ENCODE measurements at places on chromosomes 7 and 10. TPM values are rescaled to one million over a fixed set of nuclear protein-coding genes. Genes with fewer than 3 reads are reported as not detected.

STK17A gene
- 62.6 TPM for total RNA-seq

IFIT2 gene
- 26.6 TPM for total RNA-seq

HOXA5 gene
- total RNA-seq = not detected

PLEKHS1 gene
- not detected for total RNA-seq

GRCh38 chr7:72258074-72258473, 154.1 kb downstream of the CALN1 start:
- no peak for DNase-seq

DNA sequence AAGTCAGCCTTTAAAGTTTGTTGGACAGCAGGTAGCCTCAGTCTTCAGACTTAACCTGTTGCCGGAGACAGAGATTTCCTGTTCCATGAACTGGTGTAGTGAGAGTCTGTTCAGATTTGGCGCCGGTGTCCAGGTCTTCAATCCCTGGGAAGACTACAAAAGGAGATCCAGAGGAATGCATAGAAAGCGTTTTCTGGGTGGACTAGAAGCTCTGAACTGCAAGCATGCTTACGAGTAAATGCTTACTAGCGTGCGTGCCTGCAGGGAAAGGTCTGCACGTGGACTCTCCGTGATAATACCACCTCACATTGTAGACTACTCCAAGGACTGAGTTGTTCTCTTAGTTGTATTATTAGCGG, 878 bp downstream of the GLRX3 start:
- DNase-seq = no peak

- no peak for DNase-seq
These were observed 19.8 kb upstream of the RPA3 start for GRCh38 chr7:7738177-7738576.

DNA sequence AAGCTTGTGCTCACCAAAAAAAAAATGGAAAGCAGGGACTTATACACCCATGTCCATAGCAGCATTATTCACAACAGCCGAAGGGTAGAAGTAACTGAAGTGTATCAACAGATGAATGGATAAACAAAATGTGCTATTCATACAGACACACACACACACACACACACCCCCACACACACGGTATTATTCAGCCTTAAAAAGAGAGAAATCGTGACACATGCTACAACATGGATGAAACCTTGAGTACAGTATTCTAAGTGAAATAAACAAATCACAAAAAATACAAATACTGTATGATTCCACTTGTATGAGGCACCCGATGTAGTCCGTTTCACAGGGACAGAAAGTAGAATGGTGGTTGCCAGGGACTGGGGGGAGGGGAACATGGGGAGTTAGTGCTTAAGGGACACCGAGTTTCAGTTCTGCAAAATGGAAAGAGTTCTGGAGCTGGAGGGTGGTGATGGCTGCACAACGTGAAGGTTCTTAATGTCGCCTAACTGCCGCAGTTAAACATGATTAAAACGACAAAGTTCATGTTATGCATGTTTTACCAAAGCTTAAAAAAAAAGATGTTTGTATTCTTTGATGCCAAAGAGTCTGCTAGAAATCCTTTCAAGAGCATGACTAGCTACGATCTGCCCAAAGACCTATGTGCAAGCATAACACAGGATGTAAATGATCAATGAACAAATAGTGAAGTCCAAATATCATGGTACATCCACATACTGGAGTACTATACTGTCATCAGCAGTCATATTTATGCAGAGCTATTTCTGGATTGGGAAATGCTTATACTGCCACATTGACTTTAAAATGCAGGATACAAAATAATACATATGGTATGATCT, 7.2 kb downstream of the TNS3 start:
- no peak for DNase-seq

GRCh38 chr10:107813451-107814162, 649.1 kb upstream of the SORCS1 start:
- DNase-seq = no peak

GRCh38 chr7:19213746-19214145, 68.5 kb upstream of the FERD3L start:
- no peak for DNase-seq

COPG2 gene
- 31.5 TPM for total RNA-seq

Data from activated CD4-positive, alpha-beta memory T cell treated with anti-CD3 and anti-CD28 coated beads for 36 hours (primary cell).